Fibroblast of mammary gland (primary cell): ENCODE measurements at places on chromosomes 5 and 9.

GRCh38 chr9:136326061-136326760, 1.1 kb upstream of the GPSM1 start:
- peak; percentile 82 for DNase-seq

- DNase-seq = peak; percentile 64
These were observed 130.0 kb downstream of the ENC1 start for GRCh38 chr5:74510476-74511075.

DNA sequence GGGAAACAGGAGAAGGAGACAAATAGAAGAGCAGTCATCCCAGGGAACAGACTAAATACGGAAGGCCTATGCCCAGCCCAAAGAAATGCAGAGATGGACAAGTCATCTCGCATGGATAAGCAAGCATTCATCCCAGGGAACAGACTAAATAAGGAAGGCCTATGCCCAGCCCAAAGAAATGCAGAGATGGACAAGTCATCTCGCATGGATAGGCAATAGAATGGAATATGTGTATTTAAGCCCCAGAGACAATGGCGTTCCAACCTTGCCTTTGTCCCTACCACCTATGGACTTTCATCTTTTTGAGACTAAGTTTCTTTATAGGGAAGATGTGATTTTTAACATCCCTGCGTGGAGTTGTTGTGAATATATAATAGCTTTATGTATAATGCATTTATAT, 242.2 kb upstream of the TNC start:
- DNase-seq = no peak

- no peak for DNase-seq
These were observed 31.4 kb upstream of the MYOT start for GRCh38 chr5:137836298-137836697.

GRCh38 chr5:172163346-172163745, 24.7 kb downstream of the STK10 start:
- DNase-seq = peak; percentile 39

- DNase-seq = no peak
These were observed 220.6 kb upstream of the TRIM32 start for GRCh38 chr9:116466271-116467235.

- no peak for DNase-seq
These were observed 23.9 kb downstream of the HMGXB3 start for GRCh38 chr5:150024346-150024984.

DNA sequence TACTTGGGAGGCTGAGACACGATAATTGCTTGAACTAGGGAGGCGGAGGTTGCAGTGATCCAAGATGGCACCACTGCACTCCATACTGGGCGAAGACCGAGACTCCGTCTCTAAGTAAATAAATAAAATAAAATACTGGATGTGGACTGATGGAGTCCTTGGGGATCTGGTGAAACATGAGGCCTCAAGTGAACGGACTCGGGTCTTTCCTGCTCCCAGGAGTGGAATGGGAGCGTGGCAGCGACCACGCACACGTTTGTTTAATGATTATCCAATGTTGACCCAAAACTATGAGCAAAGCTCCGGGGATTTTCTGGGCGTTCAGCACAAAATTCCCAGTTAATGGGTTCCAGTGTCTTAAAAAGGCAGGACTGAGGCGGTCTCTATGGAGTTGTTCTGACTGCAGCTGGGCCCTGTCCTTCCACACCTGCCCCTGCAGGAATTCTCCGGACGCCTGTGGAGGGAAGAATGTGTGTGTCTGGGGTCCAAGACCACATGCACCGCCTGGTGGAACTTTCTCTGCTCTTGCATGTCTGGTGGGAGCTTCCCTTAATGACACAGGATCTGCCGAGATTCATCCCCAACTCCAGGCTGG, 26.6 kb downstream of the NEK6 start:
- peak; percentile 43 for DNase-seq

- DNase-seq = peak; percentile 96
These were observed 13.6 kb downstream of the PTPDC1 start for GRCh38 chr9:94097788-94098414.

GRCh38 chr9:2406252-2406651, 215.3 kb upstream of the VLDLR start:
- no peak for DNase-seq

DNA sequence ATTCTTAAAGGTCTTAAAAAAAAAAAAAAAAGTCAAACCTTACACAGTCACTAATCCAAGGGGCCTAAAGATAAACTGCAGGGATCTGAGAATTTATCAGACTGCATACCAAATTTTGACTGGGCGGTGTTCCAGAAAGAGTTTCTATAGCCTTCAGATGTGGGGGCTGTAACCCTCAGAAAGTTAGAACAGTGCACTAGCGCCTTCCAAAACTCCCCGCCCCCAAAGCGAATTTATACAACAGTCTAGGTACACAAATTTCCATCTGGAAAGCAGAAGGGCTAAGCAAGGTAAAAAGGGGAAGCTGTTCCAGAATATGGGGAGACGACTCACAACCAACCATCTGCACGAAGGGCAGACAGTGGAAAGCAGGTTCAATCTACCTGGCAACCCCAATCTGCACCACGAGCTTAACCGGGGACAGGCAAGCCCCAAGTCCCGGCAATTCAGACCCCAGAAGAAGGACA, 813 bp downstream of the ERMP1 start:
- DNase-seq = no peak

GRCh38 chr9:38316166-38316780, 76.2 kb upstream of the ALDH1B1 start:
- no peak for DNase-seq

DNA sequence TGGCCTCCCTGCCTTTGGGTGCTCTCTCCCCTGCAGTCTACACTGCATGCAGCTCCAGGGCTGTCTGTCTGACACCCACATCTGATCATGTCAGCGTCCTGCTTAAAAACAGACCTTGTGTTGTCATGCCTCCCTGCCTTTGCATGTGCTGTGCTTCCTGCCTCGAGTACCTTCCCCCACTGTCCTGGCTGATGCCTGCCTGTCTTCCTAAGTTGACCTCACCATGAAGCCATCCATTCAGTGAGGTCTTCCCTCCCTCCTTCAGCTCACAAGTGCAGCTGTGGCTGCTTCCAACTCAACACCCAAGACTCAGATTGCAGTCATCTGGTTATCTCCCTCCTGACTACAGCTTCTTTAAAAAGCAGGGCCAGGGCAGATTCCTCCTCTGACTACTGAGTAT, 5.5 kb downstream of the ANGPTL2 start:
- peak; percentile 53 for DNase-seq

GRCh38 chr5:171367424-171368370, 20.0 kb upstream of the NPM1 start:
- DNase-seq = peak; percentile 41

DNA sequence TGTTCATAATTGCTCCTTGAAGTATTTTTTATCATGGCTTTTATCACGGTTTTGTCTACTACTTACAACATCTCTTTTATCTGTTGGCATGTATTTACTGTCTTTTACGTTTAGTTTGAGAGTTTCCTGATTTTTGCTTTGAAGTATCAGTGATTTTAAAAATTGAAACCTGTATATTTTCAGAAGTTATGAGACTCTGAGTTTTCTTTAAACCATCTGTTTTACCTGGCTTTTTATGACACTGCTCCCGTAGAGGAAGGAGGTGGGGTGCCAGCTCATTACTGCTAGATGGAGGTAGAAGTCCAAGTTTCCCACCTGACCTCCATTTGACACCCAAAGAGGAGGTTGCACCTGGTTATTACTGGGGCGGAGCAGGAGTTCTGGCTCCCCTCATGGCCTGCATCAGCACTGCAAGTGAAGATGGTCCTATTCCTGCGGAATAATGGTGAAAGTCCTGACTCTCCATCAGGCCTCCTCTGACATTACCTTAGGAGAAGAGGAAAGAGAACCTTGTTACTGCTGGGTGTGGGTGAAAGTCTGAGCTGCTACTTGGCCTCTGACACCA, 10.0 kb upstream of the ZNF131 start:
- no peak for DNase-seq

DNA sequence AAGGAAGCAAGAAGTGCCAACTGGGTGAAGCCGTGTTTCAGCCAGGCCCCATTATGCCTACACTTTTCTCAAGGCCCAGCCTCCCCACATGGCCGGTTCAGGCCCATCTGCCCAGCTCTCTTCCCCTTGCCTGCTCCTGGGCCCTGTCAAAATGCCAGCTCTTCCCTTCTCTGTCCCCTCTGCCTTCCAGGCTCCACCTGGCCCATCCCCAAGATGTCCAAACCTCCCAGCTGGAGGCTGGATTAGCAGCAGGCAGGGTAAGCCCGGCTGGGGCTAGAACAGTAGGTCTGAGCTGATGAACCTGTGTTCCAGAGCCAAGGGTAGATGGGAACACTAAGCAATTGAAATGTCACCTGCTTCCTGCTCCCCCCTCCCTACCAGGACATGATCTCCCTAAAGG, 64.1 kb upstream of the HSPA9 start:
- no peak for DNase-seq

GRCh38 chr9:116992865-116993264, 305.8 kb downstream of the TRIM32 start:
- no peak for DNase-seq

GRCh38 chr9:88237479-88237961, 99.2 kb upstream of the SPATA31C2 start:
- DNase-seq = no peak

GRCh38 chr5:152811988-152812387, 406.9 kb upstream of the NMUR2 start:
- DNase-seq = peak; percentile 4

DNA sequence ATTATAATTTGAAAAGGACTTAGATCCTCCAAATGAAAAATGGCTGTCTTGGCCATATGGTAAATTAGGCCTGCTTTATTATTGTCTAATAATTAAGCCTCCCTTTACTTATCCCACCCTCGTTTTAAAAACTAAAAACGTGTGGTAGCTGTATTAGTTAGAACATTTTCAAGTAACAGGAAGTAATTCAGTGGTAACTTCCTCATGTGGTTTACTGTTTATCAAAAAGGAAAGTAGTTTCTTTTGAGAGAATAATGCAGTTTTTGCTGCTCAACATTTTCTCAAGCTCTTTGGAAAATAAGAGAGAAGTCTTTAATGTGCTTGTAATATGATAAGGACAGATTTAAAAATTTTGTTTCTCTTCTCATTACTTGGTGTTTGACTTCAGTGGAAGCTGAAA, 26.0 kb downstream of the ZCCHC7 start:
- no peak for DNase-seq

GRCh38 chr5:180069589-180070247, 1.8 kb downstream of the RNF130 start:
- DNase-seq = no peak
